Activated CD4-positive, alpha-beta T cell treated with anti-CD3 and anti-CD28 coated beads for 48 hours (primary cell): ENCODE measurements at places on chromosomes 11 and 22.

DNA sequence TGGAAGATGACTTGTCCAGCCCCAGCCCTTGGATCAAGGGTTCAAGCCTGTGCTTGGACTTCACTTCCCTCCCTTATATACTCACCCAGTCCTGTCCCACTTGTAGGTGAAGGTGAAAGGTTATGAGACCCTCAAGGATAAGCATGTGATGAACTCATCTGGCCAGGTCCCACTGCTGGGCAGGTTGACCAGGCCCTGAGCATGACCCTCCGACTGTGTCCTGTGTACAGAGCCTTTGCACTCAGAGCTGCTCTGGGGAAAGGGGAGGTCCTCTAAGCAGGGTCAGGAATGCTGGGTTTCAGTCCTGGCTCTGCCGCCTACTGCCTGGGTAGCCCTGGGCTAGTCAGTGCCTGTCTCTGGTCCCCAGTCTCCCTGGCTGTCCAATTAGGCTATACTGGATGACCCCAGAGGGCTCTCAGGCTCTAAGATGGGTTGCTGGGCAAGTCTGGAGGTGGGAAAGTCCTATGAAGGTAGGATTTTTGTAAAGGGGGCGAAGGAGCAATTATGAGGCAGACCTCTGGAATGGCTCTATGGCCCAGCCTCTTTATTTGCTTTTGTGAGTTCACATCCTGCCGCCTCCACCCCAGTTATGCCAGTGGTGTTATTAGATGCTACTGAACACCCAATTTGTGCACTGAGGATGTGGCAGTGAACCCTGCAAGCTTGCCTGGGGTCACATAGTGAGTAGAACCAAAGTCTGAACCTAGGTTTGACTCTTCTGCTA, 14.1 kb downstream of the DGAT2 start:
- DNase-seq = no peak

GRCh38 chr11:6932145-6932544, 5.9 kb downstream of the ZNF215 start:
- no peak for DNase-seq

- DNase-seq = no peak
Observed at GRCh38 chr22:17303441-17303839, 65.8 kb upstream of the CECR2 start.

DNA sequence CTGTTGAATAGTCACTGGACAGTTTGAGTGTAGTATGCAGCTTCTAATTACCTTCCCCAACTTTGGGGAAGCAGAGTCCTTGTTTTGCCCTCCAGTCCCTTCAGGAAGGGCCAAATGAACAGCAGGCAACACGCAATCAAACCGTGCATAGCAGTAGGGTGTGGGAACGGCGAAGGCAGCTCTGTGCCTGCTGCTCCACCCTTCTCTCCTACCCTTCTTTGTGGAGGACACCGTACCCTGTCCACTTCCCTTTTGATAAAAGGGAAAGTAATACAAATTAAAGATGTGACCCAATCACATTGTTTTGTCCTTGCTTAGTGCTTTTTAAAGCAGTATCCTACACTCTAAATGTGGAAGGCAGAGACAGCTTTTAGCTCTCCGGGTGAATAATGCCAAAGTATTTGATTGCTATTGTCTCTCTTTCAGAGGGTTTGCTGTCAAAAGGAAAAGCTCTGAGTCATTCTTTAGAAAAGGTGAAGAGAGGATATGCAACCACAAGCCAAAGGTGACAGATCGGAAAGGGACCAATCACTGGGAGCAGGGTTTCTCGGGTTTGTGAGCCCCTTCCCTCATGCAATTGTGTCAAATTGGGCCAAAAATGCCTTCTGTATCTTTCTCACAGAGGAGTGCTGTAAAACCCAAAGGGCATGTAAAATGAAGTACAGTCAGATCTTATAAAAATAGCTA, 407.3 kb upstream of the CCDC90B start:
- DNase-seq = no peak

GRCh38 chr11:1522081-1522424, 35.5 kb upstream of the MOB2 start:
- no peak for DNase-seq
